ENCODE measurements at places on chromosomes 12 and 14.

- peak; percentile 75 for DNase-seq
These were observed 109.5 kb downstream of the PAX9 start for GRCh38 chr14:36771028-36771640.

DNA sequence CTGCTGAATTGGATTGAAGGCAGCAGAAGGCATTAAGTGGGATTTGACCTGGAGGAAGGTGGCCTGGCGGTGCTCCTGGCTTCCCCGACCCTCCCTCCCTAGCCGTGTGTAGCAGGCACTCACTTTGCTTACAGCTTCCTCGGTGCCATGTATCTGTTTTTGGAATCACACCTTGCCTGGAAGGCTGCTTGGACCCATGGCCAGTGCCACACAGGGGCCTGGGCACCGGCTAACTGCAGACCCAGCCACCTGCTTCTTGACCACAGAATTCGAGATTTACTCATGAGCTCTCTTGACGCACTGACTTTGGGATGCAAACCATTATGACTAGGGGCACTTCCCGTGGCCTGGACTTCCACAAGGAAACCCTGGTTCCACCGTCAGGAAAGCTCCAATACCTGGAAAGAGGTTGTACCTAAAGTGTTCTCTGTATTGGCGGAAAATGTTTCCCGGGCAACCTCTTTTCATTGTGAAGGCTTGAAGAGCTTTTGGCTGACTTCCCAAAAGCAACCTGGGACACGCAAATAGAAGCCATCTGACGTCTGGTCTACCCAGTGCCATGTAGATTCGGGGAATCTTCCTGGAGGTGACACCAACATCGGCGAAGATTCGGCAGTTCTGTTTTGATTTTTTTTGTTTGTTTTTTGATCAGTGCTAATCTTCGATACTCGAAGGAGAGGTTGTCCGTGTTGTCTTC, 125.6 kb upstream of the RTL1 start:
- peak; percentile 83 for DNase-seq

- DNase-seq = no peak
These were observed 45.6 kb downstream of the SPTLC2 start for GRCh38 chr14:77570706-77571268.

DNA sequence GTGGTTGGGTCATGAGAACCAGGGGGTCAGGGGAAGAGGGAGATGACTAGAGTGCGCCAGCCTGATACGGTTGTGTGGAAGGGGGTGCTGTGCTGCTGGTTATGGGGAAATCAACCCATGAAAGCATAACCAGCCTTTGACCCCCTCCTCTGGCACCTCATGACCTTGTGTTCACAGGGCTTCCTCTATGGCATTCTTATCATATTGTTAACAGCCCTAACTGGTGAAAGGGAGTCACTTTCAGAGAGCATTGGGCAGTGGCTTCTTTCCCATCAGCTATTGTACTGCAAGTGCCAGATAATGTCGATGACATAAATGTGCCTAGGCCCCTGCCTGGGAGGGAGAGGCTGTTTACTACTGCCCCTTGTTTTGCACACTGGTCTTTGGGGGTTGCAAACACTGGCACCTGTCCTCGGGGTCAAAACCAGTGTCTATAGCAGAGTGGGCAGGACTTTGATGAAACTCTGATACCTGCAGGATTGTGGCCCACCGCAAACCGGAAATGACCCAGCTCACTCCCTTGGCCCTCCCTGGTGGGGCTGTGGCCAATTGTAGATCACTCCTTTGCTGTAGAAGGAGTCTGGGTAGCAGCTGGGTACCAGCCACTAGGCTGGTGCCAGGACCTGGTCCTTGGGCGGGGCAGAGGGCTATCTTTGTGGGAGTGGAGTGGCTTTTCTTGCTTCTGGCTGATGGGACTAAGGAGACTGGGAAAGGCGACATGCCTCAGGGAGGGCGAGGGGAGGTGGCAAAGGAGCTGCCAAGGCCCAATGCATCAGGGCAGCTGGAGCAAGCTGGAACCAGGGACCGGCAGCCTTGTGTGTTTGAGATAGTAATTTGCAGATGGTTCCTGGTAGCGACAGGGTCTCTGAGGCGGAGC, 634 bp upstream of the TMEM63C start:
- no peak for DNase-seq

DNA sequence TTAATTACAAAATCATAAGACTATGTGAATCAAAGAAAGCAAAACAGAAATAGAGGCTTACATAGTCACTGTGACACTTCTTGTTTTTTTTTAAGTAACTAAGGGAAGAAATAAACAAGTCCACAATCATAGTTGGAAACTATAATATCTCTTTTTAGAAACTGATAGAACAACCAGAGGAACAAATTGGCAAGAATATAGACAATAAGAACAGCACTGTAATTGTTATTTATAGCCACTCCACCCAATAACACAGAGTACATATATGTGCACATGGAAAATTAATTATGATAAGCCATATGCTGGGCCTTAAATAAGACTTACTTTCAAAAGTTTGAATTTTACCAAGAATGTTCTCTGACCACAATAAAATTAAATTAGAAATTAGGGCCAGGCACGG, 101.1 kb downstream of the PLEKHG7 start:
- DNase-seq = no peak

DNA sequence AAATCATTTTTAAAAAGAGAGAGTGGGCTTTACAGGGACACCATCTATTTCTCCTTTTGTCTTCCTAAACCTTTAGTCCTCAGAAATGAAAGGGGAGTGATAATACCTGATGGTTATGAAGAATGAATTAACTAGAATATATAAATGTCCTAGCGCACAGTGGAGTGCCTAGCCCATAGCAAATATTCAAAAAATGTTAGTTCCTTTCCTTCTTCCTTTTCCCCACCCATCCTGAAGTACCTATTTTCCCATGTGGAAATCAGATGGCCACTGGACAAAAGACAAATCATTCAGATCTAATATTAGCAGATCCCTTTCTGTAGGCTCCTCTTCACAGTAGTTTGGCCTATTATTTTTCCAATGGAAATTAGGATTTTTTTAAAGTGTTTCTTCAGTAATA, 90.0 kb downstream of the SLC25A21 start:
- no peak for DNase-seq

DNA sequence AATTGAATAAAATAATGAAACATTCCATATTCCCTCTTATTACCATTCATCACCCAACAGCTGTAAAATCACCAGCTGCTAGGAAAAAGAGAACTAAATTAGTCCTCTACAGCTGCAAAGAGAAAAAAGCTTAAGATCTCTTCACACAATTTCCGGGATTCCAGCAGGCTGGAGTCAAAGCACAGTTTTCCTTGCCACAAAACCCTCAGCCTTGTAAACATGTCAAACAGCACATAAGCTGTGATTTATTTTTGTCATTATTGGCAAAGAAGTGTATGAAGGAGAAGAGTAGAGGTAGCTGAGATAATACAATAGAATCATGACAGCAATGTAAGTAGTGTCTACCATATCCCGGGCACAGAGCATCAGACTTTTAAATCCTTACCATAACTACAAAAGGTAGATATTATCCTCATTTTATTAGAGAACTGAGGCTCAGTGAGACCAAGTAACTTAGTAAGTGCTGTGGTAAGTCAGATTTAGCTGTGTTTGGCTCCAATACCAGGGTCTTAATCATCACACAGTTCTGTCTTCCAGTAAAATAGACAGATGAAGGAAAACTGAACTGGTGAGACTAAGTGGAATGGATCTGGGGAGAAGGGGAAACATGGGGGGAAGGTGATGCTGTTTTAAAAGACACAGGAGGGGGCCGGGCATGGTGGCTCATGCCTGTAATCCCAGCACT, 57.3 kb downstream of the NTN4 start:
- DNase-seq = no peak

DNA sequence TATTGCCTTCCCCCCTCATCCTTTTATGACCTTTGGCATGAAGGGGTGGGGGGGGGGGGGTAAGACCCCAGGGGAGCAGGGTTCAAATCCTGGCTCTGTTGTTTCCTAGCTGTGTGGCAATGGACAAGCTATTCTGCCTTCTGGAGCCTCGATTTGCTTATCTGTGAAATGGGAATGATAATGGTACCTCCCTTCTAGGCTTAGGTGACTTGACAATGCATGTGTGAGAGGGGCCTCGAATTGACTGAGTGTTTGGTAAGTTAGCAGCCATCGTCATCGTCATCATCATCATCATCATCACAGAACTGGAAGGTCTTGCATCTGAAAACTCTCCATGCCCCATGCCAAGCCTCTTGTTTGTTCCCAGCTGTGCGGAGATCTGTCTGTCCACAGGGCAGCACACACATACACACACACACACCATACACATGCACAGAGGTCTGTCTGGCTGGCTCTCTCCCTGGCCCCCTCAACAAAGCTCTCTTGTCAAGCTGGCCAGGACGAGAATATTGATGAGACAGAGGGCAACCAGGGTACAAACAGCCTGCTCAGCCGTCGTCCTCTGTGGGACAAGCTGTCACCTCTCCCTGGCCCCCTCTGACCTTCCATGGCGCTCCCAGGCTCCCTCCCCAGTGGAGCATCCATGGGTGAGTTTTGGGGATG, 5.9 kb upstream of the SDS start:
- no peak for DNase-seq

- no peak for DNase-seq
These were observed 4.2 kb downstream of the SLC15A4 start for GRCh38 chr12:128819293-128820144.

GRCh38 chr12:124625867-124626675, 58.7 kb upstream of the NCOR2 start:
- no peak for DNase-seq

GRCh38 chr14:93458234-93458633, 27.5 kb downstream of the UNC79 start:
- DNase-seq = no peak

DNA sequence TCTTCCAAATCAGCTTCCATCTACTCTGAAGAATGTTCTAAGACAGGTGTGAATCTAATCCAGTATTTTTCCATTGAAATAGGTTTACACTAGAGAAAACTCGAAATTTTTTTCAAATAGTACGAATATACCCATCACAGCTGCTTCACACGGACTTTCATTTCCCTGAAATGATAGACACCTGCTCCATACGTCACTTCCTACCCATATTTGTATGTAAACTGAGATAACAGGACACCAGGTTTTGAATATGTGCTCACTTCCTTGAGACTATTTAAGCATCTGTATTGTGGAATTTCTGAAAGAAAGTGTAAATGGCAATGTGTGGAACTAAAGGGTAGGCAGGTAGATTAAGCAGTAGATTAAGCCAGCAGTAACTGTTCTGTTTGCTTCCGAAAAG, 13.4 kb upstream of the ITPR2 start:
- DNase-seq = no peak

DNA sequence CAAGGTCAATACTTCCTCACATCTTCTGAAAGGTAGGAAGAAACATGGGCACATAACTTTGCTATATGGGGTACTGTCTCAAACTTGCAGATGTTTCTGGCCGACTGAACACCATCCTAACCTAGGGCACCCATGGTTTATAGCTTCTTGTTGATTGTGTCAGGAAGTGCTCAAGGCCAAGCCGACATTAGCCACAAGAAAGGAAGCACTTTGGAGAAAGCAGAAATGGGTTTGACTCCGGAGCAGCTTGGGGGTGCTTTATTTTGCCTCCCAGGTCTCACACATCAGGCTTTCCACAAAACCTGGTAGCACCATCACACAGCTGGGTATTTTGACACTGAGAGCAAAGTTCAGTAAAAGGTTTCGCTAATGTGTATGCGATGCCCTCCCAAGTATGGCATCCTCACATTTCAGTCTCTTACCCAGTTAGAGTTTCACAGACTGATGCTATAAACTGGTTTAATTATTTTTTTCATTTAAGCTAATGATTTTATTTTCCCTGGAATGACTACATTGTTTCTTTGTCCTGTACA, 25.2 kb upstream of the BHLHE41 start:
- DNase-seq = no peak

GRCh38 chr12:85807730-85808129, 28.5 kb downstream of the RASSF9 start:
- DNase-seq = no peak

- no peak for DNase-seq
These were observed 26.3 kb downstream of the PAPLN start for GRCh38 chr14:73263606-73264005.

- no peak for DNase-seq
These were observed 36.9 kb upstream of the NCOR2 start for GRCh38 chr12:124604264-124604680.

DNA sequence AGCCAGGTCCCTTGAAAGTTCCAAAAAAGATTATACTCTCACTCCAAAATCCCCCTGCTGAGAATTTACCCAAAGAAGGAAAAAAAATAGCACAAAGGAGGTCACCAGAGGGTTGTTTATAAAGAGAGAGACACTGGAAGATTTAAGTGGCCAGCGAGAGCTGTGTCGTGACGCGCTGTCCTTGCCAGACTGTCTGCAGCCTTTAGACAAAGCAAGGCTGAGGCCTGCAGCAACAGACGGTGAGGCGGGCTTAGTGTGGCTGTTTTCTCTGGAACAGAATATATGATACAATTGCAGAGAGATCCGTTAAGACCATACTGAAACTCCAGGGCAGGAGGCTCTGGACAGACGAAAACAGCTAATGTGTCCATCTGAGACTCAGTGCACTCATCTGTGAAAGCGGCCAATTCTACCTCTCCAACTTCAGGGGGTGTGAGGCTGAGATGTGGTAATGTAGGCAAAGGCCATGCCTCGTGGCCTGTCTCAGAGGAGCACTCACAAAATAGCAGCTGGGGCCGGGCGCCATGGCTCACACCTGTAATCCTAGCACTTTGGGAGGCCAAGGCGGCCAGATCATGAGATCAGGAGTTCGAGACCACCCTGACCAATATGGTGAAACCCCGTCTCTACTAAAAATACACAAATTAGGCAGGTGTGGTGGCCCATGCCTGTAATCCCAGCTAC, 36.2 kb downstream of the ANAPC7 start:
- DNase-seq = no peak

DNA sequence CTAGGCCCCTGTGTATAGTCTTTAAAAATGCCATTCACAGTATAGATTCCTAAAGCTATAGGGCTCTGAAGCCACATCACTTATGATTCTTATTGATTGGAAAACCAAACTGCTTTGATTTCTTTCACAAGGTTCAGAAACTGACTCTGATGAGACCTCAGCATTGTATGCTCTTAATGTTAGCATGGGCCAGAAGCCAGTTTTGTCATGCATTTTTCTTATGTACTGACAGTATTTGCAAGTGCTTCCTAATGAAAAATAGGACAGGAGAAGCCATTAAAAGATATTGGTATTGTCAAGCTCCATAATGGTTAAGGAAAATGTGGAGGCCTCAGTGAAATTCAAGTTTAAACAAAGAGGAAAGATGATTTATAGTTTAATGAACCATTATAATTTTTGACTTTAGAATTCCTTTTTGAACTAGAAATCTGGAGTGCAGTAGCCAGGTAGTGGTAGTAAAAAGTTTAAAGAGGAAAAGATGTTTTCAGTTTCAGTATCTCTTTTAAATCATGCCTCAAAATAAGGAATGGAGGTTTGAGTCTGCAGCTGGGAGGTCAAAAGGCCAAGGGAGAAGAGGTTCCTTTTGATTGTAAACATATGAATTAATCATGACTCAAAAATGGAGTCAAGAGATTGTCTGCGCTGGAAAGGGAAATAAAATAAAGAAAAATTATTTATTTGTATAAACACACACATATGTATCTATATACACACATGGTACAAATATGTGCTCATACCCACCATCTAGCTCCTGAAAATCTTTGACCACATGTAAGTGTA, 388.1 kb upstream of the PRICKLE1 start:
- no peak for DNase-seq
